ENCODE measurements at places on chromosomes 3 and 15.

DNA sequence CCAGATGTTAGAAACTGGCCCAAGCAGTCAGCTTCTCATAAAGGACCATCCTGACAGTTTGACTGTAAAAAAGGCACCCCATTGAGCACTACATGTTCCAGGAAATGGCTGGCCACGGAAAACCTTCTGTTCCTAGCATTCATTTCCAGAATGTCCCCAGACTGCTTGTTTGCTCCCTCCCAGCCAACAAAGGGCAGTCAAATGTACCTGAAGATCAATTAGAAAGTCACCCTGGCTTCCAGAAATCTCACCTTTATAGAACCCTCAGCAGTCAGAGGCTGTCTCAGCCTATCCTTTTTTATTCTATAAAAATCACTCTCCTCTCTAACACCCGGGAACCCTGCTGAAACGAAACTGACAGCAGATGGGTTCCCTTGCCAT is 784 bp upstream of the SAMMSON start:
- no peak for DNase-seq

DNA sequence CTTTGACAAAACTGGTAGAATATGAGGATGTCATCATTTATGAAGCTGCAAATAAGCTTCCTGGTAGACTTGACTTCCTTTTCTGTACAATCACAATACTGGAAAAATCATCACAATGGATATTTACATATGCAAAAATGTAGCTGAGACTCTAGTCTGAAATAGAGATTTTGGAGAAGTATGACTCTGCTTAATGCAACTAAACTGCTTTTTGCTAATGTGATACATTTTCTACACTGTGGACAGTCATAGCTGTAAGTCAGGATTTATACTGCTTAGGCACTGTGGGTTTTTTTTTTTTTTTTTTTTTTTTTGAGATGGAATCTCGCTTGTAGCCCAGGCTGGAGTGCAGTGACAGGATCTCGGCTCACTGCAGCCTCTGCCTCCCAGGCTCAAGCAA is 34.5 kb upstream of the ST3GAL6 start:
- no peak for DNase-seq

DNA sequence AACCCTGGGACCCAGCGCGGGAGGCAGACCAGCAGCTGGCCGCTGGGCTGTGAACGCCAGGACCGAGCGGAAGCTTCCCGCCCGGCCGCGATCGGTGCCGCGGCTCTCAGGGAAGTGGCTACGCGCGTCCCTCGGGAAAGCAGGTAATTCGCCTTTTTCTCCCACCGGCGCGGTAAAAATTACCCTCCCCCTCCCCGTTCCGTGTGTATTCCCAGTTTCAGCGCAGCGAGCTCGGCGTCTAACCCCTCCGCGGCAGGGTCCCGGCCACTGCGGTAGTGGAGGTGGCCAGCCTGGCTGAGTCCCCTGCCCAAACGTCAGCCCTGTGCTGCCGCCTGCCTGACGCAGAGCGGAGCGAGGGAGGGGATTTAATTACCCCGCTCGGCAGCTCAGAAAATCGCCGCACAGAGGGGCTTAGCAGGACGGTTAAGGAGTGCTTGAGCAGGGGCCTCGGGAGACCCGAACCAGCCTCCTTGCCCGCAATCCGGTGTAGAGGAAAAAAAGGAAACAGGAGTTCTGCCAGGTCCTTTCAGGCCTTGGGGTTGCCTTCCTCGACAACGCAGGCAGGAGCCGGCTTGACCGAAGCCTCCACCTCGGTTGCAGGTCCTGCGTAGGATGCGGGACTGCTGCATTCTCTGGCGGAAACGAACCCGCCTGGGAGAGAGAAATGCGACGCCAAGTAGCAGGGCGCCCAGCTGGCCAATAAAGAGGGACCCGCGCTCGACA is 2.9 kb downstream of the GATA2 start:
- no peak for DNase-seq

GRCh38 chr3:169453256-169454059 is 210.1 kb downstream of the MECOM start:
- DNase-seq, result no peak
